Left colon (tissue), 2 donors: ENCODE measurements at places on chromosomes 11 and 22. TPM values are rescaled to one million over a fixed set of nuclear protein-coding genes. Genes with fewer than 3 reads are reported as not detected.
A peak's percentile ranks its signal among the peaks of the same experiment; 100 is the strongest.

DNA sequence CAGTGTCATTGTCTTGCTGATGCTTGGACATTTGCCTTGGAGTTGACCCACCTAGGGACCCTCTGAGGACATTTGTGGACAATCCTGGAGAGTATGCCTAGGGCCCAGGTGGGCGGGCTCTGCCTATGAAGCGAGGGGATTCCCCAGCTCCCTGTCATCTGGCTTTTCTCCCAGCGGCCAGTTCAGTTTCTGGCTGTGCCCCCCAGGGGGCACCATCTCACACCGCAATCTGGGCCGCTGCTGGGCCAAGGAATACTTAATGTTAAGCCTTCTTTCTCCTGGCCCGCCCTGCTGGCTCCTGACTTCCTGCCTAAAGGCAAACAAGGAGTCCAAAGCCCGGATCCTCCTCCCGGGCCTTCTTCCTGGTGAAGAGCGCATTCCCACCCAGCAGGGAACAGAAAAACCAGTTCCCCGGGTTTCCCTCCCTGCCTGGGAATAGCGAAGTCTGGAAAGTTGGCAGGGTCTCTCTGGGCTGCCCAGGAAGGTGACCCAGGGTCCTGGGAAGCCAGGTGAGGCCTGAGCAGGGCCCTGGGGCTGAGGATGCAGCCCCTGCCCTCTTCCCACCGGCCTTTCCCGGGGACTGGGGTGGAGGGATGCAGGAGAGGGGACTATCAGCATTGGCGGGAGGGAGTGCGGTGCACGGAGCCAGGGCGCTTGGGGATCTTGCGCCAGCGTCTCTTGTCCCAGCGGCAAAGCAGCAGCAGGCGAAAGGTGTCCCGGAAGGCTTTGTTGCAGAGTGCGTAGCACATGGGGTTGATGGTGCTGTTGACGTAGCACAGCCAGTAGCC lies 11.9 kb downstream of the CHRM1 start:
- DNase-seq, result peak; percentile 92

GRCh38 chr11:71336996-71337754 lies 84.8 kb upstream of the SHANK2 start:
- no peak for DNase-seq

Gene MTNR1B
- not detected for total RNA-seq

- no peak for DNase-seq
Measured at GRCh38 chr11:105144887-105145286, 5.3 kb upstream of the CARD18 start.

DNA sequence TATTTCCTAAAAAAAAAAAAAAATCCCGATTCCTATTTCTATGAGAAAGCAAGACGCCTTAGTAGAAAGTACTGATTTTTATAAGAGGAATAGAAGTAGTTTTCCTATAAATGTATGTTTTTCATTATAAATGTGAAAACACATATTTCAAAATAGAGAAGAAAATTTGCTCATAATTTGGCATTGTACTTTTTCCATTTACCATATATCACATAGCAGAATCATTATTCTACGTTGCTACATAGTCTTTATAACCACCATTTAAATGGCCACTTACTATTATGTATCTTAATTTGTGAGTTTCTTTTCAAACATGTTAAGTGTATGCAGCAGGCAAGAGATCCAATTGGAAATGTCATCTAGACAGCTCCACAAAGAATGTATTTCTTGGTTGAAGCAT lies 99.0 kb downstream of the CCDC34 start:
- DNase-seq, result no peak
